Breast epithelium (tissue), 4 donors: ENCODE measurements at places on chromosomes 4 and X. TPM values are rescaled to one million over a fixed set of nuclear protein-coding genes. Genes with fewer than 3 reads are reported as not detected.

DNA sequence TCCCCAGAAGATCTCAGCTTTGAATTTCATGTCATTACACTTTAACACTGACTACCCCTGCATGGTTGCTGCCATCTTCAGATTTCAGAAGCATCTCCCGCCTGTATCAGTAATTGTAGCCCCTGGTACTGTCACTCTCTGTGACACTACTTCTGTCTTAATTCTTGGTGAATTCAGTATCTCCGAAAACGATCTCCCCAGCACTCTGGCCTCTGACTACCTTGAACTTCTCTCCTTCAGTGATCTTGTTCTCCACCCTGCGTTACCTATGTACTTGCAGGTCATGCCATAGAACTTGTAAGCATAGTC lies 53.8 kb upstream of the ABCG2 start:
- H3K4me3 ChIP-seq: no peak overlapping the region
- no peak overlapping the region for H3K27ac ChIP-seq
- no peaks in the 10 kb centered on the region for H3K4me1 ChIP-seq
- H3K36me3 ChIP-seq: no peaks in the 10 kb centered on the region
- DNase-seq: no peak
- no peaks in the 10 kb centered on the region for H3K27me3 ChIP-seq

- no peak for DNase-seq
- H3K27ac ChIP-seq: no peak overlapping the region
- no peak overlapping the region for H3K4me3 ChIP-seq
- H3K27me3 ChIP-seq: no peaks in the 10 kb centered on the region
- no peaks in the 10 kb centered on the region for H3K4me1 ChIP-seq
Observed at GRCh38 chr4:52199574-52200338, 148.7 kb downstream of the SPATA18 start.

DNA sequence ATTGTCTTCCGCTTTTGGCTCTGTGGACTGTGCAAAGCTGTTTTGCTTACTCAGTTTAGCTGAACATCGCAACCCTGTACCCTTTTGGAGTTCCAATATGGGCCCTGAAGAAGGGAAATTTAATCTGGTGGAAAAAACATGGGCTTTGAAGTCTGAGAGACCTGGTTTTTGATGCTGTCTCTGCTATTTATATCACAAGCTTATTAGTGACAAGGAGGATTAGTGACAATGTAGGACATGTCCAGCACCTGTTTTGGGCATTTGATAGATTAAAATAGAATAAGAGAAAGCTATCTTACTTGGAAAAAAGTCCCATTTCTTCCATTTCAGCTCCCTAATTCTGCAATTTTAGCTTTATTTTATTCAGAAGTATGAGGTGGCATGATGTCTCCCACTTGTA lies 417.3 kb downstream of the SPRY1 start:
- H3K27me3 ChIP-seq: no peaks in the 10 kb centered on the region
- no peak overlapping the region for H3K27ac ChIP-seq
- H3K36me3 ChIP-seq: no peaks in the 10 kb centered on the region

ZDHHC9 gene
- 21.8 TPM for total RNA-seq

SHOX gene
- total RNA-seq: 0.33 TPM

SRPK3 gene
- 0.33 TPM for total RNA-seq

- H3K36me3 ChIP-seq: no peaks in the 10 kb centered on the region
- no peak overlapping the region for H3K4me3 ChIP-seq
- no peak overlapping the region for H3K27ac ChIP-seq
- DNase-seq: no peak
- no peaks in the 10 kb centered on the region for H3K4me1 ChIP-seq
- H3K27me3 ChIP-seq: peaks cover 4% of the 10 kb centered on the region
Observed at GRCh38 chrX:86946569-86946968, 571.0 kb upstream of the KLHL4 start.

DNAJB14 gene
- total RNA-seq: 33.4 TPM

- H3K27me3 ChIP-seq: no peaks in the 10 kb centered on the region
- no peaks in the 10 kb centered on the region for H3K36me3 ChIP-seq
- H3K4me3 ChIP-seq: no peak overlapping the region
- H3K27ac ChIP-seq: no peak overlapping the region
Observed at GRCh38 chr4:12884846-12885796, 599.0 kb downstream of the RAB28 start.

- no peak for DNase-seq
- H3K4me3 ChIP-seq: no peak overlapping the region
- no peaks in the 10 kb centered on the region for H3K4me1 ChIP-seq
- no peaks in the 10 kb centered on the region for H3K27me3 ChIP-seq
- H3K36me3 ChIP-seq: no peaks in the 10 kb centered on the region
Observed at GRCh38 chr4:108943976-108944591, 181.2 kb upstream of the ETNPPL start.

- H3K27me3 ChIP-seq: no peaks in the 10 kb centered on the region
- H3K36me3 ChIP-seq: no peaks in the 10 kb centered on the region
- H3K4me3 ChIP-seq: no peak overlapping the region
- no peak for DNase-seq
Observed at GRCh38 chrX:76253432-76253831, 80.6 kb downstream of the PBDC1 start.

ESX1 gene
- total RNA-seq: not detected

FREM3 gene
- total RNA-seq: not detected

DNA sequence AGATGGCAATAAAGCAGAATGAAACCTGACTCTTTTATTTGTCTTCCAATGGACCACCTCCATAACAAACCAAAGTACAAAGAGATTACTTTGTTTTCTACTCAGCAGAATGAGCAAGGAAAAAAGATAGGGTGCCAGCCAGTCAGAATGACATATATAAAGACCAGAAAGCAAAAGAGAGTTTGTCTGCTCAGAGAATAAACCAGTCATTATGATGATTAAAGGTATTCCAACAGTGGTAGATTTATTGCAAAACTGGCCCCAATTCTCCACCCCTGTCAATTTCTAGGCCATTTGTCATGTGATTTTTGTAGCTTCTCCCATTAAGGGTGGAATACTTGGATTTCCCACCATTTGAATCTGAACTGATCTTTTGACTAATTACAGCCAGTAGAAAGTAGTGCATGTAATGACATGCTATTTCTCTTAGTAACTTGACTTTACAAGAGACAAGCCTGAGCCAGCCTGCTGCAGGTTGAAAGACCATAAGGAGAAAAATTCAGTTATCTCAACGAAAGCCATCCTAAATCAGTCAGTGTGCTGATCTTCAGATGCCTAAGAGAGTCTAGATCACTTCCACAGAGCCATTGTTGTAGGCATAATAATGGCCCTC lies 203.1 kb downstream of the EPHA5 start:
- H3K27me3 ChIP-seq: no peaks in the 10 kb centered on the region
- H3K36me3 ChIP-seq: no peaks in the 10 kb centered on the region
- no peak overlapping the region for H3K4me3 ChIP-seq
- no peak for DNase-seq
- H3K27ac ChIP-seq: no peak overlapping the region
- H3K4me1 ChIP-seq: no peaks in the 10 kb centered on the region

GRCh38 chr4:122500852-122501501 lies 44.5 kb upstream of the IL2 start:
- H3K4me3 ChIP-seq: no peak overlapping the region
- H3K27me3 ChIP-seq: no peaks in the 10 kb centered on the region
- no peaks in the 10 kb centered on the region for H3K4me1 ChIP-seq
- no peaks in the 10 kb centered on the region for H3K36me3 ChIP-seq

DNA sequence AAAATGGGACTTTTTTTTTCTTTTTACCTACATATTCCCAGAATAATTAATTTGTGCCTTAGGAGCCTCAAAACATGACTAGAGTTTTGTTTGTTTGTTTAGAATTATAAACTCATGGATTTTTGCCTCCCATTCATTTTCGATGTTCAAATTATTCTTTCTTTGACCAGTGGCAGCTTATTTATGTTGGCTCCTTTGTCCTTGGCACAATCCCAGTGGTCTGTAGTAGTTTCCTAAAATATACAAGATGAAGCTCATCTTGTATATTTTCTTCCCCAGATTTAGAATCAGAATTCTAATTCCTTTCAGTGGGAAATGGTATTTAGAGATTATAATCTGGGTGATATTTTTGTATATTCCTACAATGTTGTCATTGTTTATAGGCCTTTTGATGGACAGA lies 27.2 kb downstream of the DCK start:
- no peaks in the 10 kb centered on the region for H3K36me3 ChIP-seq
- H3K4me1 ChIP-seq: no peaks in the 10 kb centered on the region
- no peak overlapping the region for H3K27ac ChIP-seq
- no peak overlapping the region for H3K4me3 ChIP-seq
- no peaks in the 10 kb centered on the region for H3K27me3 ChIP-seq

PPBP gene
- total RNA-seq: 2.0 TPM

GRCh38 chr4:86508436-86508835 lies 85.7 kb upstream of the PTPN13 start:
- DNase-seq: no peak
- H3K4me1 ChIP-seq: no peaks in the 10 kb centered on the region
- H3K4me3 ChIP-seq: no peak overlapping the region
- no peaks in the 10 kb centered on the region for H3K27me3 ChIP-seq
- no peaks in the 10 kb centered on the region for H3K36me3 ChIP-seq
- H3K27ac ChIP-seq: no peak overlapping the region

DNA sequence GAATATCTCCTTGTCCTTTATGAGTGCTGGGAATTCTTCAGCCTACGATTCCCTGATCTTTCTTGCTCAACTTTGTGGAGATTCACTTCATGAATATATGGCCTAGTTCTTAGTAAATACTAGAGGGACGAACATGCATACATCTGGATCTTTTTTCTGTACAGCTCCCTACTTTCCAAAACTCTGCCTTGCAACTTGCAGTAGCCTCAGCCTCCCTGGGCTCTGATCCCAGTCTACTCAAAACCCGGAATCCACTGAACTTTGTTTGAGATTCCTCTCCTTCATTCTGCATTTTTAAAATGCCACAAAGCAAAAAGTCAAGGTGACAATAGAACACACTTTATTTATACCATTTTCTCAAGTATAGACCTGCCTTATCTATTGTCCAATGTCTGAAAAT lies 50.0 kb upstream of the PCDH7 start:
- no peaks in the 10 kb centered on the region for H3K36me3 ChIP-seq
- H3K4me1 ChIP-seq: no peaks in the 10 kb centered on the region
- no peak overlapping the region for H3K4me3 ChIP-seq
- H3K27ac ChIP-seq: no peak overlapping the region
- DNase-seq: no peak

DNA sequence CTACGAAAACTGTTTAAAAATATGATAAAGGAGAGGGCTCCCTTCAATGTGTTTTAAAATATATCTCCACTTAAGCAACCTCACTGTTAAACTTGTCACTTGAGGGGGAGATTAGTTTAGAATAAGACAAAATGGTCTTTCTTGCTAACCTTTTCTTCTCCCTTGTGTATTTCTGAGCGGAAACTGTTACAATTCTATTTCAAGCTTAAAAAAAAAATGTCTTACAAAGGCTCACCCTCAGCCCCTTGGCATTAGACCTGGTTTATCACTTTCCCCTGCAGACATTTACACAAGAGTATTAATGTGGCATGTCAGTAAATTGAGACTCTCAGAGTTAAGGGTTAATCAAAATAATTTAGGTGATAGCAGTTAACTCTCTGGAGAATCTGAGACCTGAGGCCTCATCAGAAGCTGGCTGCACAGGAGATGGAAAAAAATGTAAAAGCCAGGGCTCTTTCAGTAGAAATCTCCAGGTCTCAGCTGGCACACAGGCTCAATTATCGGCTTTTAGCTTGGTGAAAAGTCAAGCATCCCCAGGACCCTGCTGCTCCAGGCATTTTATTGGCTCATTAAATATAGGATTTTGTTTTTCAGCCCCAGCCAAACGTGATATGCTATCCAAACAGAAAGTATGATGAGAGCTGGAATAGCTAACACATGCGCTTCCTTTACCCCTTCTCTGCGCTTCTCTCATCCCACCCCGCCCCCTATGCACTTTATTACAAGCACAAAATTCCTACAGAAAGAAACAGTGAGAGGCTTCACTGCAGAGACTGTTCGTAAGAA lies 130.5 kb downstream of the PPA2 start:
- H3K36me3 ChIP-seq: no peaks in the 10 kb centered on the region
- no peak for DNase-seq
- H3K27me3 ChIP-seq: no peaks in the 10 kb centered on the region
- no peaks in the 10 kb centered on the region for H3K4me1 ChIP-seq

- no peaks in the 10 kb centered on the region for H3K36me3 ChIP-seq
- H3K27me3 ChIP-seq: no peaks in the 10 kb centered on the region
- no peak overlapping the region for H3K27ac ChIP-seq
- no peak for DNase-seq
Observed at GRCh38 chr4:124936427-124936826, 223.9 kb upstream of the ANKRD50 start.

F11 gene
- total RNA-seq: not detected
